Skeletal muscle tissue (tissue), 5 donors: ENCODE measurements at places on chromosomes 7 and 10. TPM values are rescaled to one million over a fixed set of nuclear protein-coding genes. Genes with fewer than 3 reads are reported as not detected.

Gene CCDC186
- 9.4 TPM for total RNA-seq

Gene OR6V1
- total RNA-seq = not detected

Gene NKX2-3
- 1.0 TPM for total RNA-seq

Gene TLX1
- total RNA-seq = not detected

Gene SLC13A1
- total RNA-seq = not detected

Gene MTURN
- total RNA-seq = 74.6 TPM

Gene ATP5MK
- total RNA-seq = 292 TPM

Gene C10orf71
- 4.7 TPM for total RNA-seq

Gene HOXA6
- total RNA-seq = 3.1 TPM

Gene C10orf120
- not detected for total RNA-seq

Gene ECHDC3
- 20.9 TPM for total RNA-seq

Gene PNLIPRP3
- under 0.01 TPM for total RNA-seq

Gene UPK3BL1
- 7.3 TPM for total RNA-seq

Gene LYZL1
- total RNA-seq = not detected

Gene HOXA11
- 2.1 TPM for total RNA-seq

Gene NEURL1
- total RNA-seq = 12.0 TPM

Gene KCNK18
- total RNA-seq = not detected

Gene CCL26
- total RNA-seq = not detected

Gene GRID1
- 2.1 TPM for total RNA-seq

Gene SUN3
- total RNA-seq = not detected

Gene ANKRD30A
- total RNA-seq = not detected
